ENCODE measurements at places on chromosomes 1 and 21. TPM values are rescaled to one million over a fixed set of nuclear protein-coding genes. Genes with fewer than 3 reads are reported as not detected.

Gene C1orf167
- total RNA-seq, result 0.32 TPM

Gene TSSK3
- total RNA-seq, result 1.6 TPM

Gene CFHR2
- not detected for total RNA-seq

Gene PEX19
- total RNA-seq, result 90.3 TPM

Data from hair follicle dermal papilla cell (primary cell).